ENCODE measurements at places on chromosomes 1 and 21.

- DNase-seq, result no peak
Observed at GRCh38 chr1:223551610-223552009, 113.9 kb downstream of the CAPN8 start.

- DNase-seq, result no peak
Observed at GRCh38 chr1:29782846-29783507, 546.7 kb downstream of the PTPRU start.

DNA sequence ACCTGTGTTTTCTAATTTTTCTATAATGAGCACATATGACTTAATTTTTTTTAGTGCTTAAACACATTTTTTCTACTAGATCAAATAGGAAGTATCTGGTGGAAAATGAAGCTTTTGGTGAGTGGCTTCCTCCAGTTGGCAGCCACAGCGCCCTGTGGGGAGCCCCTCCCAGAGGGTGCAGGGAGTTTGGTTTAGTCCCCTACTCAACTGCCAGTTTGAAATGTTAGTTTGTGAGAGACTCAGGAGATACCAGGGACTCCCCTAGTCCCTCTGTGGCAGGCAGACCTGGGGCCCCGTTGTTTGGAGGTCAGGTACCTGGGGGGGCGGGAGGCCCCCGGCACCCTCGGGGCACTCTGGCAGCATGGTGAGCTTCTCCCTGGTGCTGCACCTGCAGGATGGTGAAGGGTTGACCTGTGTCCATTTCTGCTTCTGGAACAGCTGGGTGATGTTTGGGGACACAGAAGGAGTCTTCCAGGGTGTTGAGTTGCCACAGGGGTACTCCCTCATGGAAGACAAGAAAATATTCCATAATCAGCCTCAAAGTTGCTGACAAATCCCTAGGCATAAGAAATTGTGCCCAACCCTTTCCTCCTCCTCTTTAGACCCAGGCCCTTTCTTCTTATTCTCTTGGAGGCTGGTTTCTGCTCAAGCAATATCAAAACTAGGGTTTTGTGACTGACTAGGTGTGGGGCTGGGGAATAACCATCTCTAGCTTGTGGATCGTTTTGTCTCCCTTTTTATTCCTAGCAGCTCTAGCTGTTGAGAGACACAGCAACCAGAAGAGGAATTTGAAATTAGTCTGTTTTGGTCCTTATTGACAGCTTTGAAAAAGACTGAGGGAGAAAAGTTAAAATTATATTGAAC is 91.6 kb downstream of the ABCA4 start:
- no peak for DNase-seq

GRCh38 chr1:245404952-245405351 is 250.2 kb downstream of the KIF26B start:
- no peak for DNase-seq

DNA sequence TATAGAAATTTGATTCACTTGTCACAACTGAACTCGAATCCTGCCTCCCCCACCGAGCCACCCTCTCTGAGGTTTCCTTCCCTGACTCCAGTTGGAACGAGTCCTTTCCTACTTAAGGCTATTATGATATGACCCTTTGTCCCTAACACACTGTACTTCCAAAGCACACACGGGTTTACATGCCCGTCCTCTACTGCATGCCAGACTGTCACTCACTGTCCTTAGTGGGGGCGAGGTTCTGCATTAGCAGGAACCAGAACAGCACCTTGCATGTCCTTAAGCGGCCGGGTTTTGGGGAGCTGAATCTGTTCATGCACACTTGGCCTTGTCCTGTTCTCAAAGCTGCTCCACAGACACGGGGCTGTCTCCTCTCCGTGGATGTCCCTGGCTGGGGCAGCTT is 164.6 kb upstream of the KCNJ6 start:
- DNase-seq, result no peak

DNA sequence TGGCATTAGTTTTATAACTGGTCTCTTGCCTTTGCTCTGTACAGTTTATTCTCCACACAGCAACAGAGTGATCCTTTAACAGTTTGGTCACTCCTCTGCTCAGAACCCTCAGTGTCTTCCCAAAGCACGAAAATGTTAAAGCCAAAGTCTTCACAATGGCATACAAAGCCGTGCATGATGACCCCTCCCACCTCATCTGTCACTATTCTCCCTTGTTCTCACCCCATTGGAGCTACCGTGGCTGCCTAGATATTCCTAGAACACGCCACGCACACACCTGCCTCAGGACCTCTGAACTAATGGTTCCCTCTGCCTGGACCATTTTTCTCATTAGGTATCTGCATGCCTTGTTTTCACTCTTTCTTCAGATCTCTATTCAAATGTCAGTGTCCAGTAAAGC is 8.6 kb upstream of the SEMA4A start:
- no peak for DNase-seq

GRCh38 chr21:38950435-38951094 is 144.8 kb downstream of the ETS2 start:
- DNase-seq, result no peak

- DNase-seq, result no peak
Observed at GRCh38 chr1:17190010-17190995, 14.6 kb upstream of the PADI1 start.

DNA sequence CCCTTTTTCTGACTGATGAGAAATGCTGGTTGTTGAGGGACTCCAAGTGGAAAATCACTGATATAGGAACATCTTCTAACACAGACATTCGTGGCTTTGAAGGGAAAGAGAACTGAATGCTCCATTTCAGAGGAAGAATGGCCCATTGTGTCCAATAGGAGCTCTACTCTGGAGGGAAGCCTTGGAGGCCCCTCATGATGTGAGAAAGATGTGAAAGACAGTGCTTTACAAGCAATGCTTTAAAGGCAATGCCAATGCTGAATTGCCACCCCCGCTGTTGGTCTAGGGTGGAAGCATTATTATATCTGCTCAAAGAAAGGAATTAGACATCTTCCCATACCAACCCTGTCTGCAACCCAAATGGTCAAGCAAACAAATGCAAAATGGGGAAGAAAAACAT is 13.7 kb downstream of the NMNAT2 start:
- no peak for DNase-seq
